T-helper 1 cell treated with Interleukin-12 subunit alpha and Interleukin-12 subunit beta and Interleukin-4 antibody, amounts not matched to agents 30 ng/mL and 1 ng/mL, for 36 hours (primary cell): ENCODE measurements at places on chromosomes 5 and 9. TPM values are rescaled to one million over a fixed set of nuclear protein-coding genes. Genes with fewer than 3 reads are reported as not detected.

The BNC2 gene
- total RNA-seq = not detected in 2 replicates

The PCDHGA8 gene
- total RNA-seq = 0.07 and 0.15 TPM in 2 replicates

The ATP10B gene
- not detected in 2 replicates for total RNA-seq

The SNX18 gene
- total RNA-seq = 41.4 and 42.9 TPM in 2 replicates

The NRG2 gene
- total RNA-seq = 0.27 TPM in 1 of 2 replicates, not detected in the other

The SEC16A gene
- 89.4 and 92.9 TPM in 2 replicates for total RNA-seq

The PCDHGB1 gene
- total RNA-seq = 0.15 and 0.17 TPM in 2 replicates

The GALNT12 gene
- total RNA-seq = 3.3 and 4.0 TPM in 2 replicates

The CDH6 gene
- not detected in 2 replicates for total RNA-seq

The ARHGAP26 gene
- 28.8 and 31.8 TPM in 2 replicates for total RNA-seq

The PCDHA7 gene
- not detected in 2 replicates for total RNA-seq

The MARCOL gene
- total RNA-seq = not detected in 2 replicates

The PCDHB4 gene
- not detected in 2 replicates for total RNA-seq

The LECT2 gene
- total RNA-seq = not detected in 2 replicates
